ENCODE measurements at places on chromosomes 5 and 9.
A peak's percentile ranks its signal among the peaks of the same experiment; 100 is the strongest.

DNA sequence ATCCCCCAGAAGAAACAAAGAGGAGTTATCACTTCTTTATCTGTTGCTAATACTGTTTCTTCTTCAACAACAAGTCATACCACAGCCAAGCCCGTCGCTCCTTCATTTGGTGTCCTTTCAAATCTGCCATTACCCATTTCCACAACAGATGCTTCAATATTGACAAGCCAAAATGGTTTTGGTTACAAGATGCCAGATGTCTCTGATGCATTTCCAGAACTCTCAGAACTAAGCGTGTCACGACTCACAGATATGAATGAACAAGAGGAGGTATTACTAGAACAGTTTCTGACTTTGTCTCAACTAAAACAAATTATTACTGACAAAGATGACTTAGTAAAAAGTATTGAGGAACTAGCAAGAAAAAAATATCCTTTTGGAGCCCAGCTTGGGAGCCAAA is 16.0 kb upstream of the HAND1 start:
- DNase-seq: no peak

- DNase-seq: no peak
Observed at GRCh38 chr5:149389552-149390495, 10.7 kb upstream of the IL17B start.

GRCh38 chr9:98536542-98537173 is 172.1 kb downstream of the GABBR2 start:
- no peak for DNase-seq

GRCh38 chr5:137294604-137295003 is 204.5 kb downstream of the SPOCK1 start:
- DNase-seq: no peak

DNA sequence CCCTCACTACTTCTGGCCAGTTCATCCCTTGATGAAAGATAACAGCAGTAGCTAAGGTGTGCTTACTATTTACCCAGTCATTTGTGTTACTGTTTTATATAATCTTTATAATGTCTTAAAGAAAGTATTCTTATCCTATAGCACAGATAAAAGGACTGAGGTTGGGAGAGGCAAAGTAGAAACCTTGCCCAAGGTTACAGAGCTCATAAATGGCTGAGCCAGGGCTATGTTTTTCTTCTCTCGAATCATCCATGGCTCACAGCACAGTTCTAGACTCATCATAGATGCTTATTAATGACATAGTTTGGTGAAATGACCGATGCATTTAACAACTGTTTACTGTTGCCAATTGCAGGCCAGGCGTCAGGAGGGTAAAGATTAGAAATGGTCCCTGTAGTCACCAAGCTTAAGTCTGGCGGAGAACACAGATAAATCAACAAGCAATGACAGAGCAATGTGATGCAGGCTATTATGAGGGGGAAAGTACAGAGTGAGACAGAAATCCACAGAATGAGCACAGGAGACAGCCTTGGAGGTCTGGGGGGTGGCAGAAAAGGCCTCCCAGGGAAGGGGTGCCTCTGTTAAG is 65.6 kb upstream of the ZNF622 start:
- DNase-seq: no peak

- no peak for DNase-seq
Observed at GRCh38 chr5:108529381-108529780, 147.5 kb upstream of the FBXL17 start.

GRCh38 chr9:83639266-83639665 is 16.3 kb downstream of the IDNK start:
- DNase-seq: no peak

GRCh38 chr9:33461492-33461891 is 12.2 kb downstream of the NOL6 start:
- no peak for DNase-seq

- no peak for DNase-seq
Observed at GRCh38 chr5:142873831-142874230, 103.7 kb downstream of the ARHGAP26 start.

GRCh38 chr9:75410405-75410804 is 322.1 kb downstream of the OSTF1 start:
- DNase-seq: no peak

DNA sequence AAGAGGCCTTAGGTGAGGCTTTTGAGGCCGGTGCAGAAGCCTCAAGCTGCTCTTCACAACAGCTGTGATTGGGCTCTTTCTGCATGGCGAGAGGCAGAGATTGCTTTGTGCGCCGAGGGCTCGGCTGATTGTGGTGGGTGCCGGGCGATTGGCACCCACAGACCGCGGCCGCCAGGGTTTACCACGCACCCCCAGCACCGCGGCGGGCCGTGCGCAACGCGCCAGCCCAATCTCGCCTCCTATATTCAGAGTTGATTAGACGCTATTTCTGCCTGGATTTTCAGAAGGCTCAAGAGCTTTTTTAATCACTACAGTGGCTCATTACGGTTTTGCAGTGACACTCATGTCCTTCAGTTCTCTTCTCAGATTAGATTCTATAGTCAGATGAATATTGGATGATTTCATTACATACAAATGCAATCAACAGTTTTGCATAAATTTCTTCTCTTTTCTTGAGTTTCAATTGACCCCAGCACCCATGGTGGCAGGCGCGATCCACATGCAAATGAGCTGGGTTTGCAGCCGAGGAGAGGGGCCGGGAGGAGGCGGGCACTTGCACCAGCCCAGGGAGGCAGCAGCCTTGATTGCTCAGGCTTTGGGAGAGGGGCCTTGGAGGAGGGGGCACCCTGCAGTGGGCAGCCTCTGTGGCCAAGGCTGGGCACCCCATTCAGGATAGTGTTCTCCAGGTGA is 33.8 kb upstream of the PTGS1 start:
- DNase-seq: no peak

- DNase-seq: peak; percentile 35
Observed at GRCh38 chr5:176151281-176151680, 86.9 kb upstream of the SIMC1 start.

GRCh38 chr9:80964914-80965313 is 724.4 kb downstream of the TLE1 start:
- DNase-seq: no peak

- DNase-seq: no peak
Observed at GRCh38 chr9:77424993-77425392, 223.1 kb downstream of the GNA14 start.

GRCh38 chr5:151251621-151252020 is 1.4 kb upstream of the GM2A start:
- no peak for DNase-seq

GRCh38 chr9:13002740-13003139 is 227.9 kb downstream of the LURAP1L start:
- DNase-seq: no peak

- DNase-seq: no peak
Observed at GRCh38 chr5:168612996-168613395, 33.8 kb upstream of the PANK3 start.

- DNase-seq: no peak
Observed at GRCh38 chr5:44605926-44606325, 202.8 kb upstream of the MRPS30 start.

DNA sequence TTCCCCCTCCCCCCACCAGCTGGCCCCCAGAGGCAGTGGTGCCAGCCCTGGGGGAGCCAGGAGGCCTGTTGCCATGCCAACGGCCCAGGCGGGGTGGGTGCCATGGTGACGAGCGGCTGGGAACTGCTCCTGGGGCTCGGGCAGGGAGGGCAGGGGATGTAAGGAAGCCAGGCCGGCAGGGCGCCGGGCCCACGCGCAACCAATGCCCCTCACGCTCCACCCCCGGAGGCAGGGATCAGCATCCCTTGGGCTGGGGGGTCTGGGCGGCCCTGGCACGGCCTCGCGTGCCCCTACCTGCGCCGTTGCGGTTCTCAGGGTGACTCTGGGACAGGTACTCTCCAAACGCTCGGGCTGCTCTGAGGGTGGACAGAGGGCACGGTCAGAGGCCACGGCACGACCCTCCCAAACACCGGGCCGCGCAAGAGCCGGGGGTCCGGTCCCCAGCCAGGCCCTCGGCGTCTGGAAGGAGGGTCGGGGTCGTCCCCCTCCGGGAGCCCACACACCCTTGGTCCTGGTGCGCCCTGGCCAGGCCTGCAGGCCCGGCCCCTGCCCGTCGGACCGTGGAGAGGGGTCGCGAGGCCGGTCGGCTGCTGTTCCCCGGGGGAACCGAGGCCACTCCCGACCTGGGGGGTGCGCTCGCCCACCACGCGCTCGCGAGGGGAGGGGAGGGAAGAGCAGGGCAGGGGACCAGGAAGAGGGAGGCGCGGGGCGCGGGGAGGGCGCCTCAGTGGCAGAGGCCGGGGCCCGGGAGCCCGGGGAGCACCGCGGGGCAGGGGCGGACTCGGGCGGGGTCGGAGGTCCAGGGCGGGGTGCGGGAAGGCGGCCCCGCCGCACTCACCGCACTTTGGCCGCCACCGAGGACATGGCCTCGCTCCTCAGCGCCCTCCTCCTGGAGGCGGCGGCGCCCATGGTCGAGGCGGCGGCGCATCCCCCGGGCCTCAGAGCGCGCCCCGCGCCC is 661 bp downstream of the NSMF start:
- no peak for DNase-seq

All from fibroblast of skin of left biceps (primary cell).